Activated CD4-positive, alpha-beta memory T cell treated with anti-CD3 and anti-CD28 coated beads for 36 hours (primary cell): ENCODE measurements at places on chromosomes 2 and 18. TPM values are rescaled to one million over a fixed set of nuclear protein-coding genes. Genes with fewer than 3 reads are reported as not detected.
A peak's percentile ranks its signal among the peaks of the same experiment; 100 is the strongest.

Gene ARHGAP15
- 70.2 TPM for total RNA-seq

Gene SGO2
- total RNA-seq = 40.7 TPM

DNA sequence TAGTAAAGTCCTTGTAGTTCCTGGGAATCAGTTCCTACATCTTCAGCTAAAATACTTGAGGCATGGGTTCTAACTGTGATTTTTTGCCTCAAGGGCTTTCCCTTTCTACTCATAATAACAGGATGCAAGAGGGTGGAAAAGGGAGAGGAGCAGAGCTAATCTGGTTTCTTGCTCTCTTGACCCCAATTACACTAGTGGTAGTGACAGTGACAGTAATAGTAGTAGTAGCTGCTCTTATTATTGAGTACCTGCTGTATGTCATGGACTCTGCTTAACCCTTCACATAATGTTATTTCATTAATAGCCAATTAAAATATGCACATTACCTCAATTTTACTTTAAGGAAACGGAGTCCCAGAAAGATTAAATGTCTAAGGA, 214.8 kb upstream of the HNRNPA3 start:
- DNase-seq = no peak

DNA sequence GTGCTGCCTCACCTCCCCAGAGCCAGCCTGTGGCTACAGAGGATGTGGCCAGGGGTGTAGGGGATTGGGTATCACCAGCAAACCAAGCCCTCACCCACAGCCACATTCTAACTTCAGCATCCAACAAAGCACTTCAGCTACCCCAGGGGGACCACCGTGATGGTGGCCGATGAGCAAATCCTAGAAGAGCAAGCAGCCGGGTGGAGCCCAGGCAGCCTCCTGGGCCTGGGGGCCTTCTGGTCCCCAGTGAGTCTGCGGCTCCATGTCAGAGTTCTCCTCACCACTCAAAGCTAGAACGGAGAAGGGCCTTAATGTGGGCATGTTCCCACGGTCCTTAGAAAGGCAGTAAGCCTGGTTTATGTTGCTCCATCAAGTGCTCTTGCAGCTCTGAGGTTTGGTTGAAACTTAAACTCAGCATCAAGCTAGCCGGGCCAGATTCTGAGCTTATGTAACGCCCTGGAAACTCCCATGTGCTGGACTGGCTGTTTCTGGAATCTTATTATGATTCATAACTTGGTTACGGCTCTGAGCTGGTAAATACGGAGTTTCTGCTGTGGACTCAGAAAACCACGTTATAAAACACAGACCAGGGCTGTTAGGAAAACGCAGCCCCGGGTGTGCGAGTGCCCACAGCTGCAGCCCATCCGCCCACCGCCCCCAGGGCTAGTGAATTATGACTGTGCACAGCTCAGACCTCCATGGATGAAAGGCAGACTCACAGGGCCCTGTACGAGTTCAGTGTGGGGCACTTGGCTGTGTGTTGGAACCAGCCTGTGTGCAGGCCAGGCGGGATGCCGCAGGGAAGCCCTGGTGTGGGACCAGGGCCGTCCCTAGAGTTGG, 99.8 kb downstream of the SEPTIN10 start:
- DNase-seq = peak; percentile 69

GRCh38 chr2:132668987-132669907, 758 bp downstream of the LYPD1 start:
- DNase-seq = no peak

Gene ANKRD62
- total RNA-seq = not detected

DNA sequence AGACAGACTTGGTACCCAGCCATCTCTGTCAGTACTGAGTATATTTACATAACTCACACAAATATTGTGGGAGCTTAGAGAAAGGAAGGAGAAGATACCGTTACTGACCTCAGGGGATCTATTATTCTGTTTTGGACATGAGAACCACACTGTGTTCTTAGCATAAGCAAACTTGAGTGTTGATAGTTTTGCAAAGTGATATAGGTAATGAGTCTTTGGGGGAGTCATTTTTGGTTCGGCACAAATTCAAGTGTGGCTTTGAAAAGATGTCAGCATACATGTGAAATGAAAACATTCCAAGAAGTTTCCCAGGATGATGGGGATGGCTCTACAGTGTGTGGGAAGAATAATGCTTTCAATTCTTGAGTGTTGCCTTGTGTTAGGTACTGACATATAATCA, 24.1 kb downstream of the SMARCAL1 start:
- no peak for DNase-seq

Gene ALPG
- not detected for total RNA-seq

Gene HOXD4
- total RNA-seq = not detected

GRCh38 chr18:61992923-61993322, 100.1 kb upstream of the RNF152 start:
- no peak for DNase-seq

DNA sequence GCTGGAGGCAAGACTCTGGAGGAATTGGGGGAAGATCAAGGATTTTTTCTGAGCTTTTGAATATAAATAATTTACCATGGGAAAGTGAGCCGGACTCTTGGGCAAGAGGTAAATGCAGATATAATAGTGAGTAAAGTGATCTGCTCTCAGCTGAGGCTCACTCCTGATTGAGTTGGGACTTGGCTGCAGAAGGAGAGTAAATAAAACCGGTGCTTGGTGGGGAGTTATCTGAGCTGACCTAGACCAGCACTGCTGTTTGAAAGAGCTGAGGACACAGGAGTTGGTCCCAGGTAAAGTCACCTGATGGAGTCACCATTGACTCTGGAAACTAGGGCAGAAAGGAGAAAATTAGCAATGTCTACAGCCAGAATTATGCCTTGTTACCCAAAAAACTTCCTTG, 57.3 kb upstream of the LRPPRC start:
- no peak for DNase-seq

Gene DUSP2
- 539 TPM for total RNA-seq

Gene STARD6
- not detected for total RNA-seq

Gene KLF7
- 29.5 TPM for total RNA-seq

GRCh38 chr2:179596018-179596417, 265.4 kb downstream of the ZNF385B start:
- no peak for DNase-seq

Gene SLC8A1
- 0.12 TPM for total RNA-seq

GRCh38 chr18:68560128-68560527, 154.8 kb downstream of the TMX3 start:
- DNase-seq = no peak

DNA sequence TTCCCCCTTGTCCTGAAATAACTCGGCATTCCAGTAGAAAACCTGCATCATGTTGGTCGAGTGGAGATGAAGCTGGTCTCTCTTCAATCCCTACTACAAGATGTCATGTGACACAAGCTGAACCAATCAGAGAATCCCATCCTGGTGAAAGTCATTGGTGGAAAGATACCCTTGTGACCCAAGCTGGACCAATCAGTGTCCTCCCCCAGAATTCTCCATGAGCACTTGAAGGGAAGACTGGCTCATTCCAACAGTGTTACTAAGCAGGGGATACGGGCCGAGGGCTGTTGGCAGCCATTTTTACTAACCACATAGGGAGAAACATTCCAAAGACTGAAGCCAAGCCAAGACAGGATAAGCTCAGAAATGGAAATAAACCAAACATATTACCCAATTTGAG, 298.3 kb downstream of the ICOS start:
- no peak for DNase-seq

Gene RAB17
- not detected for total RNA-seq

Gene TEKT4
- not detected for total RNA-seq

Gene MBD1
- 70.5 TPM for total RNA-seq

DNA sequence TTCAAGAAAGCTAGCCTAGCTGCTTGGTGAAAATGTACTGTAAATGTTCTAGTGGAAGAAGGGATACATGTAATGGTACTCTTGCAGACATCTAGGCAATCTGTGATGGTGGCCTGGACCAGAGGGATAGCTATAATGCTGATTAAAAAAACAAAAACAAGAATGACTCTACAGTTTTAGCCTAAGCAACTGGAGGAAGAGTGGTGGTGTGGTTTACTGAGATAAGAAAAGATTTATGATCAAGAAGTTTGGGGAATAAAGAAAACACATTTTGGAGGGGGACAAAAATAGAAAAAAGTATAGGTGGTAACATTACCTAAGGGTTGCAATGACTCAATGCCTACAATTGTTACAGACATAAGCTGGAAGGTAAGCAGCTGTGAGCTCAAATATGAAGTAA, 1080.7 kb upstream of the CELF4 start:
- no peak for DNase-seq

GRCh38 chr18:23738151-23738550, 48.9 kb downstream of the LAMA3 start:
- DNase-seq = no peak

Gene DYNAP
- total RNA-seq = not detected

GRCh38 chr2:64114063-64114911, 29.9 kb downstream of the PELI1 start:
- DNase-seq = no peak

- no peak for DNase-seq
Measured at GRCh38 chr2:214837466-214837865, 28.0 kb upstream of the BARD1 start.

- no peak for DNase-seq
Measured at GRCh38 chr2:14896330-14897030, 264.0 kb downstream of the LRATD1 start.

Gene DNPEP
- total RNA-seq = 71.6 TPM

Gene RESP18
- not detected for total RNA-seq

DNA sequence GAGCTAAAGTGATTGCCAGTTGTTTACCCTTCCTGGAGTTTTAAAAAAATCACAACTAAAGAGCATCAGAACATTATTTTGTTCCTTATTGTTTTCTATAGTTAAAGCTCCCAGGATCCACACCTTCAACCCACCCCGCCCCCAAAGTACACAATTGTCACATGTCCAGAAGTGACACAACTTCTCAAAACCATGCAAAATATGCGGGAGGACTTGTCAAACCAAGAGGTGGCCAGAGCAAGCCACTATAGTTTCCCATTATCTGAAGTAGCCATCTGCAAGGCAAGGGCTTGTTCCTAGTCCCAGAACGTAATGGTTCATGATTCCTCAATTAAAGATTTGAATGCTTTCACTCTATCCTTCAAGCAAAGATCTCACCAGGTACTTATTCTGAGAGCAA, 9.9 kb upstream of the INO80C start:
- DNase-seq = no peak

- DNase-seq = no peak
Measured at GRCh38 chr18:6069539-6069938, 174.2 kb upstream of the TMEM200C start.

- no peak for DNase-seq
Measured at GRCh38 chr2:183204397-183204796, 80.2 kb downstream of the NUP35 start.

Gene SPEG
- total RNA-seq = 1.1 TPM

Gene DAW1
- total RNA-seq = not detected

Gene TUBA3D
- not detected for total RNA-seq

Gene DSG3
- not detected for total RNA-seq

Gene MOCOS
- 0.36 TPM for total RNA-seq

DNA sequence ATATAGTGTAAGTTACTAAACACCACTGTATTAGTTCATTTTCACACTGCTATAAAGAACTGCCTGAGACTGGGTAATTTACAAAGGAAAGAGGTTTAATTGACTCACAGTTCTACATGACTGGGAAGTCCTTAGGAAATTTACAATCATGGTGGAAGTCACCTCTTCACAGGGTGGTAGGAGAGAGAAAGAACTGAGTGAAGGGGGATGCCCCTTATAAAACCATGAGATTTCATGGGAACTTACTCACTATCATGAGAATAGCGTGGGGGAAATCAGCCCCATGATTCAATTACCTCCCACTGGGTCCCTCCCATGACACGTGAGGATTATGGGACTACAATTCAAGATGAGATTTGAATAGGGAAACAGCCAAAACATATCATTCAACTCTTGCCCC, 618.0 kb downstream of the NYAP2 start:
- no peak for DNase-seq

DNA sequence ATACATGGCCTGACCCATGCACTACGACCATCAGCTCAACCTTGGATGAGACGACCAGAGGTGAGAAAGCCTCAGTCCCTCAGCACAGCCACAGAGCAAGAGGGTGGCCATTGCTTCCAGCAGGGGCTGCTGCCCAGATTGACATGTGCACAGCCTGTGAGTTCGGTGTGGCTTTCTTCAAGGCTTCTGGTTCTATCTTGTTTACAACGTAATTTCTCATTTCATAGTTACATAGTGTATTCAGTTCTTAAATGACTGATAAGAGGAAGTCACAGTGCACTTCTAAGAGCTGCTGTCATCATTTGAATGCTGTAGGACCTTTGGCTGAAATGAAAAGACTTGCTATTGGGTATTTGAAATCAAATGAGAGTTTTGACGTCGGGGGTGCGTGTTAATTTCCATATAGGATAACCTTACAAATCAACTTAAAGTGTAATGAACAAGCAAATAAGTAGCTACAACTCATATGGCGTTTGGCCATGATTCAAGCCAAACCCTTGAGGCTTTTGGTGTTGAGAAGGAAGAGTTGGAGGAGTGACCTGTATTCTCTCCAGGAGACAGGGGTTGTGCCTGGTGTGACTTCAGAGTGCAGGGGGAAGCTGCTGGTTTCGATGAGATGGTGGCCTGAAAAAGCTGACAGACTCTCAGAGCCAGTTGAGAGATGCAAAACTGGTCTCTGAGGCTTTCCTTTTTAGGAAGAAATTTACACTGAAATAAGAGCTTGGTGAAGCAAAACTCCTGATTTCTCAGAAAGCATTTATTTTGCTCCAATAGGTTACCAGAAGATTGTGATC, 51.0 kb downstream of the TSHZ1 start:
- DNase-seq = peak; percentile 35

Gene HOXD9
- total RNA-seq = not detected

GRCh38 chr2:19099181-19099580, 259.2 kb downstream of the OSR1 start:
- no peak for DNase-seq

DNA sequence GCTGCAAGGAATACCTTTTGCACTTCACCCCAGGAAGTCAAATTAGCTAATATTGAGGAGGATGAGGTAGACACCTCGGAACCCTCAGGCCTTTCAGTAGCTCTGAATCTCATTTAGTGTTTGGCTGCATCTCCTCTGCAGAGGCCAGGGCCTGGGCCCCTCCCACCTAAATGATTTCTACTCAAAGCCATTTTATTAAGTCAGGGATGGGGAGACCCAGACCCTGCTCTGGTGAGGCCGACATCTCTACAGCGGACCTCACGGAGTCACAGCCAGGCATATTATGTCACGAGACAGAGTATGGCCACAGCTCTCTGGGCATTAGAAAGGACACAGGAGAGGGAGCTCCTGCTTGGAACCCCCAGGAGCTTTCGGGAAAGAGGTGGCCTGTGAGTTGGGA, 305.5 kb downstream of the ALK start:
- DNase-seq = no peak

DNA sequence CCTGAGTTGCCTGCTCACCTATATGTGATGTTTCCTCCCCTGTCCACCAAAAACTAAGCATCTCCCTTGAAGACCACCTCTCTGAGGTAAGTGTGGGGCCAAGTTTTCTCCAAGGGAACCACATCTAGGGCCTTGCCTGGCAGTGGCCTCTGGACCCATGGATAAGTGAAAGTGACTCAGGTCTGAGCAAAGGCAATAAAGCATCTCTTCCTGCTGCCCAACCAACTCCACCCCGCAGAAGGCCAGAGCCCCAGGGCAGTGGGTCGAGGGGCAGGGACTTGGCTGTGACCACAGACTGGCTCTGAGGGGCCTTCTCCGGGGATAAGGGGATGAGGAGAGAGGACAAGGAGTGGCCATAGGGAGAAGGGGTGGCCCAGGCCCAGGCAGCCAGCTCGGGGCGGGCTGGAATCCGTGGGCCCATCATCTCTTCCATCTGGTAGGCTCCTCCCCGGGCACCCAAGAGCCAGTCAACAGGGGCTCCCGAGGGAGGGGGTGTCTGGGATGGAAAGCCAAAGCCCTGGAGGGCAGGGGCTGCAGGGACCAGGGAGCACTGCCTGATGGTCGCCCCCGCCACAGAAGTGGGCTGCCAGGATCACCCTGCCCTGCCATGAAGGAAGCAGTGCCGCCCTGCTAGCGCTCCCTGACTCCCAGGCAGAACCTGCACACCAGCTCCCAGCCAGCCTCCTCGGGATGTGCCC, 33.4 kb downstream of the EMX1 start:
- DNase-seq = no peak
